ENCODE measurements at places on chromosomes 6 and 20.

- no peak for DNase-seq
Measured at GRCh38 chr6:89942601-89943000, 48.3 kb downstream of the GJA10 start.

- DNase-seq, result no peak
Measured at GRCh38 chr6:159831373-159831679, 31.2 kb downstream of the PNLDC1 start.

DNA sequence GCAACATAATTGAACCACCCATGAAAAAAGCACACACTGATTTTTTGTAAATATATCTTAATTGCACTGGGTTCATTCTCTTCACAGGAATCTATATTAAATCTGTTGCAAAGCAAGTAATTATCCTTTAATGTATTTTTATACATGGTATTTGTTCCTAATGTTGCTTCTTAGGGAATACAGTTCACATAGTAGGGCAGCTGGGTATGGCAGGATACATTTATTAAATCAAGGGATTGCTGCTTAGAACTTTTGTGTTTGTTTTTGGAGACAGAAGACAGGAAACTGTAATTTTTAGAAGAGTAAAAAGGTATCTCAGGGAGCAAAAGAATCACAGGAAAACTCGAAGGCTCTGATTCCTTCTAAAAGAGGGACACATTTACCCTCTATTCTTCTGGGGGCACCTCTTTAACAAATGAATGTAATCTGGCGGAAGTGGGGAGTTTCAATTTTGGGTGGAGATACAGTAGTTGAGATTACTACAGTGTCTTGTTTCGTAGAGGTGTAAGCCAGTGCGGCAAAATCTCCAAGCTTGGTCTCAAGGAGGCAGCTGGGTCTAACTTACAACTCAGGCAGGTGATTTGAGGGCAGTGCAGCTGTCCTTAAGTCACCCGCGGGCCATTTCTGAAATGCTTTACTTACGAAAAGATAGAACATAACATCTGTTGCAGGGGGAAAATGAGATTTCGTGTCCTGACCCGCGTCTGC, 812 bp upstream of the SMIM13 start:
- DNase-seq, result peak; percentile 70

DNA sequence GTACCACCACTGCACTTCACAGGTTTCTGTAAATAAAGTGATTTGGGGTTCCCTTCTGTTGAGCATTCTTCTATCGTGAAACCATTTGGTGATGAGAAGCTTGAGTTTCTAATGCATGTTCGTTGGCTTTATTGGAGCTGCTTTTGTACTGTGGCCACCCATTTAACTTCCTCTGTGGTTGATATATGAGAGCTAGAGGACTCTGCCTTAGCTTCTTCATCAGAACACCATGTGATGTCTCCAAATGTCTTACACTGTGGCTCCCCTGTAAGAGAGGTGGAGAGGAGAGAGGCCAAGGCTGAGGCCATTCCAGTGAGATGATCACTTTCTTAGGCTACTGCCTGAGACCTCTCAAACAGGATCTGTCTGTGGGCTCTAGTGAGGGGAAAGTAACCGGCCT, 114.5 kb downstream of the SLC16A10 start:
- no peak for DNase-seq

GRCh38 chr20:11207749-11208502, 534.1 kb upstream of the JAG1 start:
- DNase-seq, result no peak

GRCh38 chr6:38302081-38302480, 337.6 kb downstream of the BTBD9 start:
- no peak for DNase-seq
